ENCODE measurements at places on chromosomes 5 and 9. TPM values are rescaled to one million over a fixed set of nuclear protein-coding genes. Genes with fewer than 3 reads are reported as not detected.

SHLD3 gene
- 1.3 TPM for total RNA-seq

TNFSF15 gene
- under 0.01 TPM for total RNA-seq

AGXT2 gene
- total RNA-seq, result not detected

CAPSL gene
- 1.3 TPM for total RNA-seq

PCDHA11 gene
- total RNA-seq, result not detected

GNE gene
- total RNA-seq, result 28.9 TPM

LEAP2 gene
- 0.34 TPM for total RNA-seq

SURF1 gene
- 38.3 TPM for total RNA-seq

PCDHB9 gene
- total RNA-seq, result not detected

PCDHGB5 gene
- 13.8 TPM for total RNA-seq

PCDHA9 gene
- total RNA-seq, result not detected

FOXD4L5 gene
- total RNA-seq, result not detected
